IMR-90 (cell line): ENCODE measurements at places on chromosomes 4 and X. TPM values are rescaled to one million over a fixed set of nuclear protein-coding genes. Genes with fewer than 3 reads are reported as not detected.
A peak's percentile ranks its signal among the peaks of the same experiment; 100 is the strongest.

DNA sequence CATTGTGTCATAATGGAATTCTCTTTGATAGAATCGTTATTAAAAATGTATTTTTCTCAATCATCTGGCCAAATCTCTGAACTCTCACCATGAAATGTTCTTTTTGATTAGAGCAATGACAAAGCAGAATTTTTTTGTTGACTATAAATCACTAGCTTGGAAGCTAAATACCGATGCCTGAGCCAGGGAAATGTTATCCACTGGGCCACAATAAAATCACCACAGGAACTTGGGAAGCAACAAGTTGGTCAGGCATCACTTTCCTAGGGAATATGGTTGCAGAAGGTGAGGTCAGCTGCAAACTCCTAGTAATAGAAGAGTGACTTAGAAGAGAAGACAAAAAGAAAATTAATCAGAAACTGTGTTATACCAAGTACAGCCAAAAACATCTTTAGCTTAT lies 60.6 kb upstream of the CFAP47 start:
- DNase-seq = no peak

GLOD5 gene
- not detected in 2 replicates for polyA plus RNA-seq

TMSB15B gene
- polyA plus RNA-seq = 9.0 and 9.9 TPM in 2 replicates

DNA sequence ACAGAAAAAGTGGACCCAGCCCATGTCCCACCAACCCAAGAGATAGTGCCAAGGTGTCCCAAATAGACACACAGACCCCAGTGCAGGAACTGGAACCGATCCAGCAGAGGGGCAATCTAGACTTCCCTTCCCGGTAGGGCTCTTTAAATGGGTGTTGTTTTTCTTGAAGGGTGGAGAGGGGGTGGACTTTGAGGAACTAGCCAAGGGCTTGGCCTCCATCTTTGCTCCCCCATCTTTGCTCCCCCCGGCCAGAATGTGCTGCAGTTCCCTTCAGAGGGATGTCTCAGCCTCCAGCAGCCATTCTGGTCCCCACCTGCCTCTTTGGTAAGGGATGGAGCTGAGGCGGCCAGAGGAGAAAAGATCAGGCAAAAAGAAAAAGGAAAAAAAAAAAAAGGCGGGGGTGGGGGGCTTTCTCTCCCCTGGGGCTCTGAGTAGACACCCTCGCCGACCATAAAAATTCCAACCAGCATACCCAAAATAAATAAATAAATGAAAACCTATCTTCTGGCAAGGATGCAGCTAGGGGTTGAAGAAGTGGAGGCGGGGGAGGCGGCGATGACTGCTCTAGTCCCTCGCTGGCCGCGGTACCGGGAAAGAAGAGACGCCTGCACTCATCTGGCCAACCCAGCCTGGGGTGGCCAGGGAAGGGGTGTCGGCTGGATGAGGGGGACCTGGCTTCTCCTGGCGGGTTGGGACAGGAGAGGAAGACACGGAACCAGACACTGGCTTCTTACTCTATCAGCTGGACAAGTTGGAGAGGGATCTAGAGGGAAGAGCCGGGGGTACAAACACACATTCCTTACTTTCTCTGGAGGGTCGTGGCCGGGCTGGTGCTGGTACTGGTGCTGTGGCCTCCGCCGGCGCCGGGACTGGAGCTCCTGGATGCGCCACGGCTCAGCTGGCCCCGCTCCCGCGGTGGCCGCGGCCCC lies 38.5 kb upstream of the IQSEC2 start:
- no peak for DNase-seq

ATOH1 gene
- not detected in 2 replicates for polyA plus RNA-seq

- no peak for DNase-seq
Observed at GRCh38 chr4:6109842-6110560, 90.3 kb downstream of the JAKMIP1 start.

- no peak for DNase-seq
Observed at GRCh38 chr4:7049295-7049694, 6.1 kb downstream of the TADA2B start.

DNA sequence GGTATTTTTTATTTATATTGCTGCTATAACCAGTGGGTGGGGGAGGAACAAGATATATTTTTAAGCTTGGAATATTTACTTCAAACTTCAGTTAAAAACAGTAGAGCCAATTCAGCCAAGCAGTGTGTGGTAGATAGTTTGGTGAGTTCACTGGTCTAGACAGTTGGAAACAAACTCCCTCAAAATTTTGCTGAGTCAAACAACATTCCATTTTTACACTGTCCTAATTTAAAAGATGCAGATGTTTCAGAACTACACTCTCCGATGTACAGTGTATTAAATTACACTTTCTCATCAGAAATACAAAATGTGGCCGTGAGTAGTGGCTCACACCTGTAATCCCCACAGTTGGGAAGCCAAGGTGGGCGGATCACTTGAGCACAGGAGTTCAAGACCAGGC lies 23.3 kb downstream of the PRKX start:
- peak; percentile 15 for DNase-seq

- DNase-seq = no peak
Observed at GRCh38 chr4:181962321-181962720, 280.9 kb upstream of the TENM3 start.

- no peak for DNase-seq
Observed at GRCh38 chr4:84366907-84367306, 132.2 kb downstream of the NKX6-1 start.

- DNase-seq = no peak
Observed at GRCh38 chrX:41023098-41023497, 62.1 kb upstream of the USP9X start.

DNA sequence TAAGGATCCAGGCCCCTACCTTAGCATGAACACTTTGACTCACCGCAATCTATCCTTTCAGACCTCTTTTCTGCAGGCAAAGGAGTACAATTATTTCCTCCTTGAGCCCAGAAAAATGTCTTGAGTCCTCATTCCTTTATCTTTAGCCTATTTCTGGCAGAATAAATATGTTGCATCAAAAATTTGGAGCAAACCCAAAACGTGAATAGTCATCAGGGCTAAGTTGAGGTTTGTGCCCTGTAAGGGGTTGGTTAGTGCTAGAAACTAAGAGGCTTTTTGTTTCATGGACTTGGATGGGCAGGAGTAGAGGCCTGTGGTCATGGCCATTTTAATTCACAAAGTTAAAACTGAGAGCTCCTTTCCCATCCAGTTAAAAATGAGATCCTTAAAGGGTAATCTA lies 460.3 kb downstream of the GBA3 start:
- no peak for DNase-seq

- no peak for DNase-seq
Observed at GRCh38 chr4:96262057-96262456, 422.2 kb downstream of the PDHA2 start.

GATA1 gene
- not detected in 2 replicates for polyA plus RNA-seq

DNA sequence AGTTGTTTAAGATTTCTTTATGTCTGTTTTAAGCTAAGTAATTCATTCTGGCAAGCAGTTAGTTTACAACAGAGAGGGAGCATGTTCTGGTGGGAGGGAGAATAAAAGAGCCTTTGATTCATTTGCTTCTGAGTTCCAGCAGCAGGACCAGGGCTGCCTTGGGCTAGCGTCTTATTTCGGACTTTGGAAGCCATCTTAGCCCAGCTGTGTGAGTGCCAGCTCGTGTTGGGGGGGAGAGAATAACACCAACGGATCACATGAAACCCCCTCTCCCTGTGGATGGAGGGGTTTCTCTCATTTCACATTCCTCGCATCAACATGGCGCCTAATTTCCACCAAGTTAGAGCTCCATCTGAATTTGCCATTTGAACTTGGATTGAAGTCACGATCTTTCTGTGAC lies 7.4 kb downstream of the GAB1 start:
- DNase-seq = no peak

HSFX4 gene
- polyA plus RNA-seq = not detected in 2 replicates

DNA sequence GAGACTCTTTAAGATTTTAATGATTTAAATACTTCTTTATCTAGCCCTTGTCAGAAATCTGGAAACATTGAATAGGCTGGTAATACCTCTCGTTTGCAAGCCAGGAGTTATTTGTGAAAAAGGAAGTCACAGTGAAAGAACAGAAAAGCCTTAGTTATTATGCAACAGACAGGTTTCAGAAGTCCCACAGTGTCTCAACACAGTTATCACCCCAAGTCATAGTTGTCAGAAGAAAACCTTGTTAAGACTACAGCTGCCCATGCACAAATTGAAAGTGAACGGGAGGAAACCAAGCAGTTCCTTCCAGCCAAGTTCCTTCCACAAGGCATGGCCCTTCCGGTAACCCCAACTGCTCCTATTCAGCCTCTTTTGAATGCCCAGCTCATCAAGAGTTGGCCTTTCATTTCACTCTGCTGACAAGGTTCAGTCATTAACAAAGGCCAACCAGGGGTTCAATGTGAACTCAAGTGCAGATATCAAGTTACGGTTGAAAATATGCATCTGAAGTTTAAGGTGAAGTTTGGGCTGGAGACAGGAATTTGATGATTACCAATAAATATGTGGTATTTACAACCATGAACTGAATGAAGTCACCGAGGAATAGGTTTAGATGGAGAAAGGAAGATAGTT lies 15.6 kb downstream of the ALPK1 start:
- no peak for DNase-seq

- DNase-seq = no peak
Observed at GRCh38 chrX:104137496-104137895, 19.3 kb downstream of the SLC25A53 start.

GRCh38 chr4:43512253-43512652 lies 619.7 kb downstream of the GRXCR1 start:
- no peak for DNase-seq

TMSB15C gene
- polyA plus RNA-seq = 1.9 and 2.1 TPM in 2 replicates

AREG gene
- 0.17 and 0.30 TPM in 2 replicates for polyA plus RNA-seq

CTAG1B gene
- polyA plus RNA-seq = not detected in 2 replicates

GRCh38 chr4:41339812-41340809 lies 83.4 kb downstream of the UCHL1 start:
- peak; percentile 34 for DNase-seq

DNA sequence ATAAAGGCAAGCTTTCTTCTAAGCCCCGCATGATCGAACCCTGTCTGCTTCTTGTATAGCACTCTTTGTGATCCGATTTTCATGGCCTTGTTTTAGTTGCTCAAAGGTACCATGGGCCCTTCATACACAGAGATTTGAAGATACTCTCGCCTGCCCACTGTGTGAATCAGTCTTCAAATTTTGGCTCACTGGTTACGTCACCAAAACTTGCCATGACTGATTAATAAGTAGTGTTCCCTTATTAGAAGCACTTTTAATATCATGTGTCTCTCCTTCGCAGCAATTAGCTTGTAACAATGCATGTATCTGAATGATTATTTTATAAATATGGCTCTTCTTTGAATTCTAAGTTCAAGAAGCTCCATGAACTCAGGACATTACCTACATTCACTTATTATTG lies 880.5 kb downstream of the STPG2 start:
- no peak for DNase-seq

GPR34 gene
- not detected in 2 replicates for polyA plus RNA-seq

GRCh38 chr4:171983935-171984805 lies 171.0 kb downstream of the GALNTL6 start:
- DNase-seq = no peak

DNA sequence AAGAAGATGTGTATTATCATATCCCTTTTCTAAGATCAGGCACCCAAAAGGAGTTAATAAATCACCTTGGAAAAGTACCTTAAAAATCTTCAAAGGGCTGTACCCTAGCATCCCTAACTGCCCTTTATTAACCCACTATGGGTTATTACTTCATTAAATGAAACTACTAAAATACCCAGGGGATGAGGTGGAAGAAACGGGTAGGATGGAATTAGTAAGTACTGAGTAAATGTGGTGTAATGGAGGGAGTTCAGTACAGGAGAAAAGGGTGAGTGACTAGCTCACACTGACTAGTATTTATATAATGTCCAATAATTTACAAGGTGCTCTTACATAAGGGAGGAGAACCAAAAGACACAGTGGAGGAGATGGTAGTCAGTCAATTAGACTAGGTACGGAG lies 51.0 kb upstream of the RASGEF1B start:
- DNase-seq = no peak

DNA sequence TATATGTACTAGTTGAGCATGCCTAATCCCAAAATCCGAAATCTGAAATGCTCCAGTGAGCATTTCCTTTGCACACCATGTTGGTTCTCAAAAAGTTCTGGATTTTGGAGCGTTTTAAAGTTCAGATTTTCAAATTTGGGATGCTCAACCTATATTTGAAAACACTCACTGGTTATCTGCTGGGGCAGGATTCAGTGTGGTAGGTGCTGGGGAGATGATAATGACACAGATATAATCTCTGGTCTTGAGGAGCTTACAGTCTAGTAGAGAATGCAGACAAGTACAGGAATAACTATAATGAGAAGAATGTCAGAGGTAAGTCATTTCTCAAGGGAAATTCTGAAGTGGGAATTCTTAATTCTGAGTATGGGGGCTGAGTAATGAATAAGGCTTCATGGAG lies 59.4 kb upstream of the CITED1 start:
- no peak for DNase-seq

DNA sequence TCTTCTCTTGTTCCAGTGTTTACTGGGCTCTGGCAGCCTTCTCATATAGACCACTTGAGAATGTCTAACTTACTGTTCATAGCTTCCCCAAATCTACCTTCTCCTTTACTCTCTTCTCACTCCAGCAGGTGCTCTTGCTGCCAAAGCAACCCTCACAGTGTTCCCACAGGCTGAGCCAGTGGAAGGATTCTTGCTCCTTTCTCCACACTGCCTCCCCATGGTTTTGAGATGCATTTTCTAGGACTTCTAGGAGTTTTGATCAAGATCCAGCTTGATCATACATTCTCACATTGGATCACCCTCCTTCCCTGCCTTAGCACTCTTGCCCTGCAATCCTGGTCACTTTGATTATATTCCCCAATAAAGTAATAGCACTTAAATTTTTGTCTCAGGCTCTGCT lies 230.8 kb downstream of the TMEM47 start:
- DNase-seq = no peak

ENAM gene
- polyA plus RNA-seq = 0.01 and 0.10 TPM in 2 replicates

STOX2 gene
- 1.1 and 1.8 TPM in 2 replicates for polyA plus RNA-seq

GRCh38 chrX:50617183-50617582 lies 146.6 kb upstream of the DGKK start:
- no peak for DNase-seq

PTTG2 gene
- not detected in 2 replicates for polyA plus RNA-seq

DNA sequence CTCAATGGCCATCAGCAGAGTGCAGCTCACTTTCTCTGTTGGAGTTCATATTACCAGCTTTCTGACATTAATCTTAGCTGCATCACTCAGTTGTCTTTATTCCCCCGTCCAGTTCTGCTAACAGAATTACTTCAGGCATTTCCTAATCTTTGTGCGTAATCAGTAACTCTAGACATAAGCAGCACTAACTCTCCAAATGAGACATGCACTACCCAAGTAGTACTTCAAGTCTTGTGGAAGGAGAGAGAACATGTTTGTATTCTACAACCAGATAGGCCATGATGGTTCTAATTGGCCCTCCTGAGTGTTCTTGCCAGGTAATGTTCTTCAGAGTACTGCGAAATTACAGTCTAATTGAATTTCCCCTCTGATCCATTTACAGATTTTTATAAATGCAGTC lies 448.5 kb upstream of the RPS6KA3 start:
- DNase-seq = no peak

- no peak for DNase-seq
Observed at GRCh38 chr4:81512001-81512756, 40.5 kb upstream of the RASGEF1B start.

DNA sequence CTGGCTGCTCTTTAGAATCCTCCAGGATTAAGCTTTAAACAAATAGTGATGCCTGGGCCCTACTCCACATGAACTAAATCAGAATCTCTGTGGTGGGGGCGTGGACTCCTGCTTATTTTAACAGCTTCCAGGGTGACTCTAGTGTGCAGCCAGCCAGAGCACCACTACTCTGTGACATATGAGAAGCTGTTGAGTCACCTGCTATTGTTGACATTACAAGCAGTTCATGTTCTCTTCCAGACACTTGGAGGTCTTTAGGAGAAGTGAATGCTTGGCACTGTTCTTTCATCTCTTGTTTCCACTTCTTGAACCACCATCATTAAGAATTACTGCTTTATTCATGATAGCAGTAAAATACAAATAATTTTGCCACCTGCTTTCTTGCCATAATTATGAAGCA lies 426 bp upstream of the C4orf51 start:
- peak; percentile 97 for DNase-seq
